ENCODE measurements at places on chromosomes 7 and 10.

- no peak for DNase-seq
Measured at GRCh38 chr7:82438521-82438920, 5.1 kb downstream of the CACNA2D1 start.

GRCh38 chr7:99080679-99081078 is 63.2 kb downstream of the SMURF1 start:
- no peak for DNase-seq

- DNase-seq, result no peak
Measured at GRCh38 chr7:151699928-151700319, 177.0 kb downstream of the PRKAG2 start.

DNA sequence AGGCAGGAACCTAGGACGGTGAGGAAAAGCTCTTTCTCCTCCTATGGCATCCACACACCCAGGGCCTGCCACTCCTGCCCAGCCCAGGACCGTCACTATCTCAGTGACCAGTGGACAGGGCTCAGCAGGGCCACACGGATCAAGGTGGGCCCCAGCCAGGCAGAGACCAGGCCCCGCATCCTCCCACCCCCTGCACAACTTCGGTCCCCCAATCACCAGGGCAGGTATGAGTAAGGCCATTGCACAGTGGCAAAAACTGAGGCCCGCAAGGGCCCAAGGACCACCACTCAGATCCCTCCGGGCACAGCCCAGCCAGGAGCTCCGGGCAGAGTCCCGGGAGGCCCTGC is 30.3 kb downstream of the OAT start:
- no peak for DNase-seq

- DNase-seq, result peak; percentile 58
Measured at GRCh38 chr10:28250782-28251181, 52.1 kb downstream of the MPP7 start.

GRCh38 chr10:29671228-29671780 is 36.5 kb upstream of the SVIL start:
- no peak for DNase-seq

DNA sequence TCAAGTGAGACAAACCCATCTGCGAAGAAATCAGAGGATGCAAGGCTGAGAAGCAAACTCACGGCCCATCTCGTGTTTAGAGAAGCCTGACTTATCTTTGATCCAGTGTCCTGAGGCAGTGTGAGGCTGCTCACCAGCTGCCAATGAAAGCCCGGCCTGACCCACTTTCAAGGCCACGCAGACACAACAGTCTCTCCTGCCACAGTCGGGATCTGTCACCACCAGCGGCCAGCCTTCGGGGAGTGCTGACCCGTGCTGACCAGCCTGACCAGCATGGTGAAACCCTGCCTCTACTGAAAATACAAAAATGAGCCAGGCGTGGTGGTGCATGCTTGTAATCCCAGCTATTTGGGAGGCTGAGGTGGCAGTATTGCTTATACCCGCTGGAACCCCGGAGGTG is 7.4 kb upstream of the DNAJB6 start:
- DNase-seq, result no peak

DNA sequence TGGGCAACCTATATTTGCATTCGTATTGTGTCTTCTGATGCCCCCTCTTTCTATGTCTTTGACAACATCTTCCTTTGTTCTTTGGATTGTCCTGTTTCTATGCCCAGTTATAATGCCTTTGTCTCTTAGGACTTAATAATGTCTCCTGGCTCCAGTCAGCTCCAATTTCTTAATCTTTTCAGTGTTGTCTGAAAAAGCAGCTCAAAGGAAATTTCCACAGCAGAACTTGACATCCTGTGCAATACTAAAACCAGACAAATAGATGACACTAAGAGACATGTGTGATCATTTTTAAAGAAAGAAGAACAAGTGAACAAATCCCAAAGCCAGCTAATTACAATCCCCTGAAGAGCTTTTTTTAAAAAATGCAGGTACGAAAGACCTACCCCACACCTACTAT is 47.7 kb upstream of the RNF148 start:
- no peak for DNase-seq

- DNase-seq, result no peak
Measured at GRCh38 chr10:1183701-1184100, 127.5 kb downstream of the WDR37 start.

- DNase-seq, result no peak
Measured at GRCh38 chr7:5685205-5685604, 96.3 kb downstream of the RNF216 start.

DNA sequence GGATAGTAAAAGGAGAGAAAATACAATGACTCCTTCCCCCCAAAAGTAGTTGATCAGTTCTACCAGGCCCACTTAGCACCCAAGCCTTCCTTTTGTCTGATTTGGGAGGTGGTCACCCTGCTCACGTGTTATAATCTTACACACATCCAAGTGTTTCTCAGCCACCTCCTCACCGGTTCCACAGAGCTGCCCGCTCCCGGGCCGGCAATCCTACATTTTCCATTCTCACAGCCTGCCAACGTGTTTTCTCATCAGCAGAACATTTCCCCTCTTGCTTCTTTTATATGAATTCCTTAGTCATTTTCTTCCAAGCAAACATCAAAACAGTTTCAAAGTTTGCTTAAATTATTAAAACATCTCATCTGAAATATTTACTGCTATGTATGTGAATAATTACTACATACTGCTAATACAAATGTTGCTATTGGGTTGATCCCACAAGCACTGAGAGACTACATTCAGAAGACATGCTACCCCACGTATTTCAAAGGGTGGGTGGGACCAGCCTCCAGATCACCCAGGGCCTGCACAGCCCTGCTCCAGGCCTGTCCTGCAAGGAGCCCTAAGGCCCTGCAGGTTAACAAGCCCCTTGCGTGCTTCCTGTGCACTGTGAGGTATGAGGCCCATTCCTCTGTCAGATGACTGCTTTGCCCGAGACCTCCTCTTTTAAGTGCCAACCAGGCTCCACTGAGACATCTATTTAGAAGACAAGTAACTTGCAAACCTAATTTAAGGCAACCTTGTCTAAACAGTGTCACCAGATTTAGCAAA is 75.3 kb downstream of the GRB10 start:
- DNase-seq, result no peak

DNA sequence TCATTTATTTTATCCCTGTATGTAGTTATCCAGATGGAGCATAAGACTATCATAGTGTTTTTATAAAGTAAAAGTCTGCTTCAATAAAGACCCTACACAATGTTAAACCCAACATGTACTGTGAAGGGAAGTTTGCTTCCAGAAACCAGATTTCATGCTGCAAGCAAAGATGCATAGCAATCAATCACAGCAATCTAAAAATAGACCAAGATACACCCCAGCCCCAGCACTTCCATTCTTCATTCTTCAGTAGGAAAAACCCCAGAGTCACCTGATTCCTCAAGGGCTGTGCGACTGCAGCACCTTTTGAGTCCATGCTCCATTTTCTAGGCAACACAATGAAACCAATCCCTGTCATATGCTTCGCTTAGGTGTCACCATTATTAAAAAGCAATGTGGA is 66.9 kb upstream of the PDE1C start:
- DNase-seq, result no peak

GRCh38 chr7:94170836-94171235 is 166.7 kb upstream of the BET1 start:
- DNase-seq, result no peak

DNA sequence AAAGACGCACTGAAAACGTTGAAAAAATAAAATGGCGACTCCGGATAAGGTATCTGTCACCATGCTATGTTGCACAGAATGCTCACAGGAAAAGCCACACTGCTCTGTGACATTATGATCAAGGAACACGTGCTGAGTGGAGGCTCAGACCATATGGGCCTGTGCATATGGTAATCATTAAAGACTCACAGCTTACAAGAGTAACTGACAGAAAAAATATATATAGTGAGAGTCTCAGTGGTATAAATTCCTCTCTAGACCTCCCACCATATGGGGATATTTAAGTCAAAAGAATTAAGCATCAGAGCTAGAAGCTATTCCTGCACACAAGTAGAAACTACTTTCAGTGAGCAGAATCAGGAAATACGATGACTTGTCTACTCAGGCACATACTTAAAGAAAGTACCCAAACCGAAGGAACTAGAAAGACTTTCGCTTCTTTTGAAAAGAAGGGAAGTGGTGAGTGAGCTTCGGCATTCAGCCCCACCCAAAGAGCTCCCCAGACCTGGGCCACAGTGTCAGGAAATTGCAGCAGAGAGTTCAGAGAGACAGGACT is 65.1 kb upstream of the MPP7 start:
- no peak for DNase-seq
